HL-60 (cell line): ENCODE measurements at places on chromosomes 16 and 17.
A peak's percentile ranks its signal among the peaks of the same experiment; 100 is the strongest.

- no peak for DNase-seq
Measured at GRCh38 chr16:70665113-70665694, 18.8 kb downstream of the IL34 start.

GRCh38 chr16:68486502-68487202, 38.3 kb upstream of the SMPD3 start:
- DNase-seq = no peak

- no peak for DNase-seq
Measured at GRCh38 chr16:3189869-3190268, 1.9 kb downstream of the OR1F1 start.

- no peak for DNase-seq
Measured at GRCh38 chr17:43044024-43044423, 19.0 kb downstream of the RND2 start.

GRCh38 chr16:86077243-86077940, 178.4 kb downstream of the IRF8 start:
- DNase-seq = no peak

DNA sequence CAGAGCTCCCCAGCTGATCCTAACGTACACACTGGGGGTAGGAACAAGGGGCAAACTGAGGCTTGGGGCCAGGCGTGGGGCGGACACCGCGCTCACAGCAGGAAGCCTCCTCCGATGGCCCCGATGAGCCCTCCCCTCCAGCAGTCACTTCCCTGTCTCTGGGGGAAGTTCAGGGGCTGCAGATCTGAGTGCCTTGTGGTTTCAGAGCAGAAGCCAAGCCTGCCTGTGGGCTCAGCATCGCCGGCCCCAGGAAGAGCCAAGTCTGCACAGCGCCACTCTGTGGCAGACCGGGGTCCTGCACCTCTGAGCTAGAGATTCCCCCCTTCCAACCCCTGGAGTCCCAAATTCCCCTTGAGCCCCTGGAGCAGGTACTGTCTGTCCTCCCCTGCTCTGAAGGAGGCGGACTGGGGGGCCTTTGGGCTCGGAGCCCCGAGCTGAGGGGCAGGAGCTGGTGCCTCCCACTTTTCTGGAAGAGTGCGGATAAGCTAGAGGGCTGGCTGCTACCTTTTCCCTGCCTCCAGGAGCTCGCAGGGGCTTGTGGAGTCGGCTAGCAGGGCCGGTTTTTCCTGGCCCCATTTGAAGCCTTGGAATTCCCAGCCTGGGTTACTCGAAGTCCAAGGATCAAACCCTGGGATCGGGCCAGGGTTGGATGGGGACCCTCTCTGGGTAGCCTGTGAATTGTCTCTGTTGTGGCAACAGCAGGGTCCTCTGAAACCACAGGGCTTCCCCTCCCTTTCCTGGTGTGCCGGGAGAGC, 2.9 kb downstream of the GSE1 start:
- DNase-seq = peak; percentile 62
